ENCODE measurements at places on chromosomes 3 and 15.

DNA sequence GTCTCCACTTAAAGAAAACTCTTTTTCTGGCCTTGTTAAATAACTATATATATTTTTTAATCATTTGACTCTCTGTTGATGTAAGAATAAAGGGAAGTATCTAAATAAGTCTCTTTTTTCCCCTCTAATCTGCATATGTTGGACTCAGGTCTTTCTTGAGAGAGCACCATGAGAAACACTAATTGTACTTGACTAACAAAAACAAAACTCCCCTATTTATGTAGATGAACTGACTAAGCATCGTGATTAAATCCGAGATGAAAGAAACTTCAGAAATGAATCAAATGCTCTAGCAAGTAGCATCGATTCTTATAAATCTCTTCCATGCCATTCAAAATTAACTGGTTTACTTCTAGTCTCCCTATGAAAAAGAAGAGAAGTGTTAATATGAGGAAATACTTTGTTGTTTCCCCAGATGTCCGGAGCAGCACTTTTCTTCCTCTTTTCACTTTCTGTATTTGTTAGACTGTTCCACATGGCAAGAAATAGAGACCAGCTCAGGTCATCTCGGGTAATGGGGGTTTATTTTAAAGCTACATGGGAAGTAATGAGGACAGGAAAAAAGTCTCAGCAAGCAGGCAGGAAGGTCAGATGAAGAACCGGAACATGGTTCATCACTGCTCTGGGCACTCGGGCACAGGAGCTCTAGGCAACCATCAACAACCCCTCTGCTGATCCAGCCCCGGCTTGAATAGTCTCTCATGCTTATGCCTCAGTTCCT lies 288.3 kb downstream of the CNTN6 start:
- no peak for DNase-seq

DNA sequence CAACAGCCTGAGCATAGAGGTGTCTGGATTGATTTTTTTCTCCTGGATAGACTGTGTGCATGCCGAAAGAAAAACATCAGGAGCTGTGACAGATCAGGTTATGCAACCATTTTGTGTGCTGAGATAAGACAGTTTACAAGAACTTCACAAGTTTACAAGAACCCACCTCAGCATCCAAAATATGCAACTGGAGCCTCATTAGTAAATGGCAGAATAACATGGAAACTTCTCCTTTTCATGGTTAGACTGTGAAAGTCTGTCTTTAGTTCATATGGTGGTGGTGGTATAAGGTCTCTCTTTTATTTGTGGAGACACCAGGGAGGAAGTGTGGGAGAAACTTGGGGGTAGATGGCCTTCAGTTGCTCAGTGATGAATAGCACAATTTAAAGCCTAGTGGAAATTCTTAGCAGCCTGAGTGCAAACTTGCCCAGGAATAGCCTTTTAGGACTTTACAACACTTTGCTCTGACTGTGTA lies 3.7 kb upstream of the ZNF609 start:
- DNase-seq: no peak

DNA sequence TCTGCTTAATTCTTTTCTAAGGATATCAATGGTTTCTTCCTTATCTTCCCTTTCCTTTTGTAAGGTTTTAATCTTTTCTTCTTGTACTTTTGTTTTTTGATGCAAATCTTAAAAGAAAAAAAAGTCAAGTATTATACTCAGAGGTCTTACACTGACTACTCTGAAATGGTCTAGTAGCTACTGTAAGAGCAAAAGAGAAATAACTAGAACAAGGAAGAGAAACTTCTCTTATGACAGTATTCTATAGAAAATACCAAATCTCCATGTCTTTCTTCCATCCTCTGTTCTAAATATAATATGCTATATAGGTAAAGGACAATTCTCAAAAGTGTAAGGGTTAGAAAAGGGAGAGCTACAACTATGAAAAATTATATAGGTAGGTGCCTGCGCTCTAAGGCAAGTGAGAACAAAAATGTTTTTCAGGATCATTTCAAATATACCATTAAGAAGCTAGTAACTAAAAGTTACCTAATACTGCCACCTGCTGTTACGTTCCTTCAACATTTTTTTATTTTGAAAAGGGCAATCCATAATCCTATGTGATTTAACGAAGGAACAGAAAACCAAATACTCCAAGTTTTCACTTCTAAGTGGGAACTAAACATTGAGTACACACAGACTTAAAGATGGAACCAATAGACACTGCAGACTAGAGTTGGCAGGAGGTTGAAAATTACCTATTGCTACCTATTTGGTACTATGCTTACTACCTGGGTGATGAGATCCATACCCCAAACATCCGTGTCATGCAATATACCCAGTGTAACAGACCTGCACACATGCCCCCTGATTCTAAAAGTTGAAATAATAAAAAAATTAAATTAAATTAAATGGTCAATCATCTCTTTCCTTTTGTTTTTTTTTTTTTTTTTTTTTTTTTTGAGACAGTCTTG lies 36.7 kb downstream of the CIP2A start:
- DNase-seq: peak; percentile 26

- DNase-seq: no peak
These were observed 18.8 kb upstream of the SUSD5 start for GRCh38 chr3:33237439-33237838.

- DNase-seq: no peak
These were observed 99.3 kb downstream of the CLDN1 start for GRCh38 chr3:190222916-190223315.

DNA sequence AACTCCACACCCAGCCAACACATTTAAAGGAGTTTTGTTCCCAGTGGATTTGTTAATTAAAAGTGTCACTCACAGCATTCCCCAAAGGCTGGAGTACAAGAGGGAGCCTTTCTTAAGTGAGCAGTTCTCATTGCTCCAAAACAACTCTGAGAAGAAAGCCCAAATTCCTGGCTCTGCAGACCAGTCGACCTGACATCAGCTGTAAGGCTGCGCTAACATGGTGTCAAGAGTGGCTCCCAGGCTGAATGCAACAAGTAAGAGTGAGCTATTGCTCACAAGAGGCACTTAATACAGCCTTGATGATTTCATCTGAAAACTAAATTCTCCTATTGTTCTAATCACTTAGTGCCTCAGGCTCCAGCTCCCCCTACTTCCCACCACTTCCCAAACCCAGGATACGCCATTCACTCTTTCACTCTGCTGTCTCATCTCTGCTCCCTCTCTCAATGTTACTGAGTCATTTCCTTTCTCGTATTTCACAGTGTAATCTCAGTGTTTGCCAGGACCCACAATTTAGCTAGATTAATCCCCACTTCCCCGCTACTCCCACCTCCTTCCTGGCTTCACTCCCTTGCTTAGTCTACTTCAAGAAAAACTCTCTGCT lies 81.8 kb downstream of the WWTR1 start:
- peak; percentile 77 for DNase-seq

GRCh38 chr3:15636028-15636709 lies 34.6 kb downstream of the BTD start:
- DNase-seq: peak; percentile 88

GRCh38 chr3:33908250-33908851 lies 109.9 kb downstream of the PDCD6IP start:
- DNase-seq: no peak
